ENCODE measurements at places on chromosomes 7 and 10.
A peak's percentile ranks its signal among the peaks of the same experiment; 100 is the strongest.

DNA sequence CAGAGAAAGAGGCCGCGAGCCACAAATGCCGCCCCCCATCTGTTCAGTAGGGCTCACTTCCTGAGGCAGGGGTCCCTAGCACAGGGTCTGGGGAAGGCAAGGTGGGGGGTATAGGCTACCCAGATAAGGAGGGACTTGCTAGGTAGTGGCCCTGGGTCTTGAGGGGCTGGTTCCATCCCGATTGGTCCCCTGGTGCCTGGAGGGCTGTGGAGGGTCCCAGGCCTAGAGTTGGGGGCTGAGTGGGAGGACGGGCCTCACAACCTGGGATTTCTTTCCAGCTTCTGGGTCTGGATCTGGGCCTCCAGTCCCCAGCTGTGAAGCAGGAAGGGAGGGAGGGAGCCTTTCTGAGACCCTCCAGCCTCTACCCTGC, 75.1 kb upstream of the EN2 start:
- DNase-seq, result no peak

- DNase-seq, result peak; percentile 13
Measured at GRCh38 chr10:60646966-60647796, 131.1 kb upstream of the CDK1 start.

DNA sequence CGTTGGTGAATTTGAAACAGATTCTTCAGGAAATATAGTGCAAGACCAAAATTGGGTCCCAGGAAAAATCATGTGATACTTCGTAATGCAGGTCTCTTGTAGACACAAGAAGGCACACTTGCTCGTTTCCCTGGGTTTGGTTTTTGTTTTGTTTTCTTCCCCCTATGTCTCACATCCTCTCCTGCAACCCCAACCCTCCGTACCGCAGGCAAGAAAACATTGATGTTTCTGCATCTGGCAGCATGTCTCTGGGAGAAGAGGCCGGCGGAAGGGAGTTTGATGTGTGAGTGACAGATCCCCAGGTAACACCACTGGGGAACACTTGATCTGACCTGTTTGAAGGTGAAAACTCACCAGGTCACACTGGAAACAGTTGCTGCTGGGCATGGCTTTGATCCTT, 718.5 kb downstream of the AUTS2 start:
- no peak for DNase-seq

DNA sequence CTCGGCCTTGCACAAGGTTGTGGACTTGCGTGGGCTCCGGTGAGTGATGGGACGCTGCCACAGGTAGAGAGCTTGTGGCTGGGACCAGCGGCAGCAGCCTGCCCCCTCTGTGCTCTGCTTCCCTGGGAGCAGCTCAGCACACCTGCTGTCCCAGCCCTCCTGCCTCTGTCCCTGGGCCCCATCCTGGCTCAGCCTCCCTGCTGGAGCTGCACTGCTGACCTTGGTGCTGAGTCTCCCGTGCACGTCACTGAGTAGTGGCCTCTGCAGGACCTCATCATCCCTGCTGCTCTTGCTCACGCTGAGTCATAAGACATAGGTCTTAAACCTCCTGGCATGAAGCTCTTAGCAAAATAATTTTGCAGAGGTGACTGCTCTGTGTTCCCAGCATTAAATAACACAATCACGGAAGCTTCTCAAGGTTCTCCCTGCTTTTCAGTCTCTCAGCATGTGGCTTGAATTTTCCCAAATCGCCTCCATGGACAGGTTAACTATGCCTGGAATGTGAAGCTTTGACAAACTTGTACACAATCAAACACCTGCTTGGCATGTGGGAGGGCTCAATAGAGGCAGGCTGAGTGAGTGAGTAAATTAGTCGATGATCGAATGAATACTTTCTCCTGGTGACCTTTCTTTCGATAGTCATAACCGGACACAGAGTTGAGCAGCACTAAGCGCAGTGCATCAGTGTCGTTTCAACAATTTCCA, 63.8 kb upstream of the NPS start:
- DNase-seq, result no peak

DNA sequence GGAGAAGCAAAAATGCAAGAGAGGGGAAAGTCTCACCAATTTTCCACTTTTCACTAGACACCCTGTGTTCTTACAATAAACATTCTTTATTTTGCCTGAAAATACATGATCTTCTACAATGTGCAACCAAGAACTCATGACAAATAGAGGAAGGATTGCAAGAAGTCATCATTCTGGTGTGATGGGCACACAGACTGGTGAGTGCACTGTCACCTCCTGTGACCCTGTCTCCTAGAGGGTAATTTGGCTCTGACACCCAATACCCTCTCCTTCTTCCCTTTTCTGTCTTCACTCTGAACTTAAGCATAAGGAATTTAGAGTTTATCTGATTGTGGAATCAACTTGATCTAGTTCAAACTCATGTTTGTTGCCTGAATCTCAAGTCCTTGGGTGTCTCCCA, 153.7 kb downstream of the SH2D4B start:
- no peak for DNase-seq

DNA sequence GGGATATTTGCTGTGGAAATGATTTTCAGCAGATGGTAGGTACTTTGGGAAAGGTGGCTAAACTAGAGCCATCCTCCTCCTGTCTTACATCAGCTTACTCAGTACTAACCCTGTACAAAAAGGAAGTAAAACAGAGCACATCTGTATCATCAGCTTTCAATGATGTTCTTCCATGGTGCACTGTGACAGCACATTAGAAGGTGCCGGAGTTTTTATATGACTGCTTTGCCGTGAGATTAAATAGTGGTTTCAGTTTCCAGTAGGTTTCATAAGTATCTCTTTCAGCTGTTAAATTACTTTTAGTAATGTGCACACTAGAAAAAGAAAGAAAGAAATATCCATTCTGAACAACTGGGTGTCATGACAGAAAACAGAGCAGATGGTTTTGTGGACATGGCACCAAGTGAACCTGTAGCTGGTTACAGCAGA, 86.5 kb downstream of the ARID5B start:
- peak; percentile 24 for DNase-seq

DNA sequence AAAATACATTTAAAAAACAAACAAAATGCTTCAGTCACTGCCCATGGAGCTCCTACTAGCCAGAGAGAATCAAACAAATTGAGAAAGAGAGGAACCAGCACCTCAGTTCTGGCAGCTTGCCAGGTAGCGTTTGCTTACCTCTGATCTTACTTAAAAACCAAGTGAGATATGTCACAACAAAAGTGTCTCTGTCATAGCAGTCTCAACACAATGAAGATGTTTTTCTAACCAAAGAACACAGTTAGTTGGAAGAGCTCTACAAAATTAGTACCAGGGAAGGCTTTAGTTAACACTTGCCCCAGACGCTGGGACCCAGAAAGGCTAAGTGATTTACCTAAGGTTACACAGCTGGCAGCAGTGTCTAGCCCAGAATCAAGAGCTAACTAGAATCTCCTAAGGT, 3.4 kb downstream of the DOCK4 start:
- peak; percentile 29 for DNase-seq

- DNase-seq, result no peak
Measured at GRCh38 chr10:51005551-51005950, 68.7 kb upstream of the PRKG1 start.

- no peak for DNase-seq
Measured at GRCh38 chr10:108608860-108609259, 1314.5 kb downstream of the XPNPEP1 start.

GRCh38 chr10:23291551-23292334, 52.9 kb downstream of the C10orf67 start:
- DNase-seq, result no peak

- no peak for DNase-seq
Measured at GRCh38 chr7:118245267-118246040, 20.9 kb downstream of the ANKRD7 start.

- no peak for DNase-seq
Measured at GRCh38 chr10:118495499-118495898, 99.9 kb downstream of the PRLHR start.

DNA sequence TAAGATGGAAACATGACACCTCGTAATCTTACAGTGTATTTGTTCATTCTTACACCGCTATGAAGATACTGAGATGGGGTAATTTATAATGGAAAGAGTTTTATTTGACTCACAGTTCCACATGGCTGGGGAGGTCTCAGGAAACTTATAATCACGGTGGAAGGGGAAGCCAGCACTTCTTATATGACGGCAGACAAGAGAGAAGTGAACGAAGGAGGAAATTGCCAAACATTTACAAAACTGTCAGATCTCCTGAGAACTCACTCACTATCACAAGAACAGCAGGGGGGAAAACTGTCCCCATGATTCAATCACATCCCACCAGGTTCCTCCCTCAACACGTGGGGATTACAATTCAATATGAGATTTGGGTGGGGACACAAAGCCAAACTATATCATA, 282.3 kb downstream of the HGF start:
- no peak for DNase-seq

Data from stimulated activated naive CD4-positive, alpha-beta T cell (primary cell).